ENCODE measurements at places on chromosomes 2 and 18.
A peak's percentile ranks its signal among the peaks of the same experiment; 100 is the strongest.

DNA sequence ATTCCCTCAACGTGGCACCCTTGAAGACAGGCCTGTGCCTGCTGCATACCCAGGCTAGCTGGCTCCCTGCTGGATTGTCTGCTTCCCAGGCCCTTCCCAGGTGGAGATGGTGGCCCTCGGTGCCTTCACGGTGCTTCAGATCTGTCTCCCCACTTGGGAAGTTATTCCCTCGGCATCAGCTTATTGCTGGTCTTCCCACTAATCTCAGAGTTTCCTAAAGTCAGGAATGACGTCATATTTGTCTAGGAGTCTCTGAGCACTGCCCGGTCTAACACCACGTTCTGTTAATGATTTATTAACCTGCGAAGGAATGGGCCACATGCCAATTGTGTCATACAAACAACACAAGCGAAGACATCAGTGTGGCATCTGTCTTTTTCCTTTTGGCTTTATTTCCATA is 269.8 kb upstream of the ID2 start:
- no peak for DNase-seq

DNA sequence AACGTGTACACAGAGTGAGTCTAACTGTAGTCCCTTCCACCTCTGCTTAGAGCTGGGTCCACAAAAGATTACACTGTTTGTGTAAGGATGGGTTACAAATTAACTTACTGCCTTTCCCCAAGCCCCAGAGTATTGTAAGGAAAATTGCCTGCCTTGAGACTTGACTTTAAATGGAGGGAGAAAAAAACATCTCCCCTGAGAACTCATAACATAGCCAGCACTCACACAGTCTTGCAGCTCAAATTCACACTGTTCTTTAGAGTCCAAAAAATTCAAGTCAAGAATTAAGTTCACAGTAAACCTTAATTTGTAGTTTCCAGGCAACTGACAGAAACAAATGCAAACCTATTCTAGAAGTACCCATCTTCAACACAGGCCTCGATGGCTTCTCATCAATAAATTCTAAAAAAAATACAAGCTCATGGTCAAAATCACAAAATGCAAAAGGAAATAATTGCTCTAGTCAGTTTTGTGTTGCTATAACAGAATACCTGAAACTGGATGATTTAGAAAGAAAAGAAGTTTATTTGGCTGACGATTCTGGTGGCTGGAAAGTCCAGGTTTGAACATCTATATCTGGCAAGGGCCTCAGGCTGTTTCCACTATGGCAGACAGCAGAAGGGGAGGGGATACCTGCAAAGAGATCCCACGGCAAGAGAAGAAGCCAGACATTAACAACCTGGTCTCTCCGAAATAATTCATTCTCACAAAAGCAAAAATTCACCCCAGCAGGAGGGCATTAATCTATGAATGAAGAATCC is 34.6 kb upstream of the TMEM17 start:
- no peak for DNase-seq

DNA sequence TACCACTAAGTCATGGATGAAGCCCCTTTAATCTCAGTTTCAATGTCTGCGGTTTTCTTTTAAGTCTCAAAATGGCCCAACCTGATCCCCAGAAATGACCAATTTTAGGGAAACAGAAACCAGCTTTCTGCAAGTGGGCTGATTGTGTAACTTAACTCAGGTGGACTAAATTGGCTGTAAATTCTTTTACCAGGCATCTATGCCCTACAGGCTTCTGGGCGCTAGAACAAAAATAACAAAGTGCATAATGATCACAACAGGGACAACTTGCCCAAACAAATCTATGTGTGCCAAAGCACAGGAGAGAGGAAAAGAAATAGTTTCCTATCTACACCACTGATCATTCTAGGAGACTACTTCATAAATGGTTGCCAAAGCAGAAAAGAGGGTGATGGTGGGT is 112.3 kb upstream of the SETBP1 start:
- no peak for DNase-seq

DNA sequence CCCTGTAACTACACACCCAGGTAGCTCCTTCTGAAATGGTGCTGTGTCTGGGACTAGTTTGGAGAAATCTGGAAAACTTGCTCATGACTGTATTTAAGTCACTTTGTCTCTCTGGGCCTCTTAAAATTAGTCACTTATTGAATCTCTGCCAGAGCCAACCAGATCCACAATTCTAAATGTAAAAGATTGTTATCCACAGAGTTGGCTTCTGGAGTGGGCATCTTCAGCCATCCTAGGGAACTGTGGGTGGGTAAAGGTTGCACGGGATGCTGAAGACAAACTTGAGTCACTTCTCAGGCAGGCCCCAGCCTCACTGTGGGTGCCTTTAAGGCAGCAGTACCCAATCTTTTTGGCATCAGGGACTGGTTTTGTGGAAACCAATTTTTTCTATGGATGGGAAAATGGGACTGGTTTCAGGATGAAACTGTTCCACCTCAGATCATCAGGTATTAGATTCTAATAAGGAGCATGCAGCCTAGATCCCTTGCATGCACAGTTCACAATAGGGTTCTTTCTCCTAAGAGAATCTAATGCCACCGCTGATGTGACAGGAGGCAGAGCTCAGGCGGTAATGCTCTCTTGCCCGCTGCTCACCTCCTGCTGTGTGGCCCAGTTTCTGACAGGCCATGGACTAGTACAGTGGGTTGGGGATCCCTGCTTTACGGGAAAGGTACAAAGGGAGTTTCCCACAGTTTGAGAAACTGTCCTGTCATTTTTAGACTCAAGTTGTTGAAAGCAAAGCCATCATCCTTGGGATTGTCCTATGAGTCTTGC is 98.3 kb upstream of the SPRED2 start:
- DNase-seq = no peak

DNA sequence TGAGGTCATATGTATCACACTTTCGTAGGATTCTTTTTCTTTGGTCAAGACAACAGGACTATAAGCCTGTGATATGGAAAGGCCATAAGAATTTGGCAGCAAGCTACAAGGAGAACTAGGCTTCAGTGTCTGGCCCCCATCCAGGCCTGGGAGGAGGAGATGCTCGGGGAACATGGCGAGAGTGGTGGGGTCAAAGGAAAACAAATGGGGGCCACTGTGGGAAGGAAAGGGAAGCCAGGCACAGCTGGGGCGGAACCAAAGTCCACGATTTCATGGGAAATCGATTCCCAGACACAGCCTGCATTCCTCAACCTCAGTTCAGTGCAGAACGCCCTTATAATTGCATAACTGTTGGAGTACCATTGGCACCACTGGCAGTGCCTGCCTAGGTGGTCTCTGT is 58.2 kb downstream of the MBP start:
- DNase-seq = no peak

DNA sequence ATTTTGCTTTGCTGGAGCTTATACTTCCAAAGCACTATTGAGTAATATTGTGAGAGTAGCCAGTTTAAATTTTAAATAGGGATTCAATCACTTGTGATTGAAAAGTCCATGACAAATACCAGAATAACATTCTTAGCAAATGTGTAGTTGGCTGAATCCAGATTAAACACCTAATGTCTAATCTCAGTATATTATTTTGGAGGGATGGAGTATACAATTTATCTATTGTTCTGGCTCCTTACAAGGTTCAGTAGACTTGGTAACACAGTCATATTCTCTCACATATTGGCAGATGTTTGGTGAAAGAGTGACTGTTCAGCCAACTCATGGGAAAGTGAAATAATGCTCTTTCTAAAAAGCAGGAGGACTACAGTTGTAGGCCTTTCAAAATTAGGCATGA is 2.2 kb downstream of the UGT1A9 start:
- no peak for DNase-seq

DNA sequence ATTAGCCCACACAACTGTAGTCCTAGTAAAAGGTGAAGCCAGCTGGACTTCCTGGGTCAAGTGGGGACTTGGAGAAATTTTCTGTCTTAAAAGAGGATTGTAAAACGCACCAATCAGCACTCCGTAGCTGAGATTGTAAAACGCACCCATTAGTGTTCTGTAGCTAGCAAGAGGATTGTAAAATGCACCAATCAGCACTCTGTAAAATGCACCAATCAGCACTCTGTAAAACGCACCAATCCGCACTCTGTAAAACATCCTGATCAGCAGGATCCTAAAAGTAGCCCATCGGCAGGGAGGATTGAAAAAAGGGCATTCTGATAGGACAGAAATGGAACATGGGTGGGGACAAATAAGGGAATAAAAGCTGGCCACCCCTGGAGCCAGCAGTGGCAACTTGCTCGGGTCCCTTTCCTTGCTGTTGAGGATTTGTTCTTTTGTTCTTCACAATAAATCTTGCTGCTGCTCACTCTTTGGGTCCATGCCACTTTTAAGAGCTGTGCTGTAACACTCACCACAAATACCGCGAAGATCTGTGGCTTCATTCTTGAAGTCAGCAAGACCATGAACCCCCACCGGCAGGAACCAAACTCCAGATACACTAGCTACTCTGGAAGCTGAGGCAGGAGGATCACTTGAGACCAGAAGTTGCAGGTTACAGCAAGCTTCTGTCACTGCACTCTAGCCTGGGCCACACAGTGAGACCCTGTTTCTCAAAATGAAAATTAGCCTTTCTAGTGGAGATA is 102.6 kb downstream of the HS6ST1 start:
- DNase-seq = no peak

GRCh38 chr2:109459485-109459884 is 154.3 kb downstream of the SEPTIN10 start:
- DNase-seq = no peak

DNA sequence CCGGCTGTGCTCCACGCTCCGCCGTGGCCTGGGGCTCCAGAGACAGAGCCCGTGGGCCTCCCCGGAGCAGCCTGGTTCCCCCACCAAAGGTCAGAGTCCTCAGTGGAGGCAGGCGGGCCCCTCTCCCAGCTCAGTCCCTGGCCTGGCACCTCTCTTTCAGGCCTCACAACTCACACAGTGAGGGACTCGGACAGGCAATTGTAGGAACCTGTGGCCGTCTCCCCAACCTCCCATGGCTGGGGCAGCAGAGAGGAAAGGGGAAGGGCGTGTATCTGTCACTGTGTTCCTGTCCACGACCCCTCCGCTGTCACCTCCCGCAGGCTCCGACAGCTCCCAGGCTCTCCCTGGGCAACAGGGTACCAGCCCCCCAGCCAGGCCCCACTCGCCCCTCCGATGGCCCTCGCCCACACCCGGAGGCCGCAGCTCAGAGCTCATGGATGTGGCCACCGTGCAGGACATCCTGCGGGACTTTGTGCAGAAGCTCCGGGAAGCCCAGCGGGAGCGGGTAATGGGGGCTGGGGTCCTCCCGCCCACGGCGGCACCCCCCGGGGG is 32.4 kb upstream of the SNED1 start:
- DNase-seq = no peak

DNA sequence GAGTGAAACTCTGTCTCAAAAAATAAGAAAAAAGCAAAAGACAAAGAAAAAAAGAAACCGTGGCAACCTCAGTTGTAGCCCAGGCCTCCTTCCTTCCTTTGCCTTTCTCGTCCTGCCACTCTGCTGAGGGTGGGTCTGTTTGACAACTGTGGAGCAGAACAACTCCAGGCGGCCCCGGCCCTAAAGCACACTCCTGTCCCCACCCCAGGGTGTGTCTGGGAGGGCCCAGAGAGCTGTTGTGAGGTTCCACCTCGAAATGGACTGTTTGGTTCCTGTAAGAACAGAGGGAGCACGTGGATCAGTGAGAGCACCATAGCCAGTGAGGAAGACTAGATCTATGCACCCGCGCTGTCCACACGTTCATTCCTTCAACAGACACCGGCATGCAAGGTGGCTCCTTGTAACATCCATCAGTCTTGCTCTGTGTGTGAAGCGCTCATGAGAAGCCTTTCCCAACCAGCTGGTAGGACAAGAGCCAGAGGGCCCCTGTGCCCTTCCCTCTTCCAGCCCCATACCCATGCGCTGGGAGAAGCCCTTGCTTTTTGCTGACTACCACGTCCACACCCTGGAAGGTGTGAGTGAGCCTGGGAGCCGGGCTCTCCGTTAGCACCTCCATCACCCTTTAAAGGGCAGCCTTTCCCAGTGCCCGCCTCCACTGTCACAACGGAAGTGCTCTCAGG is 61.6 kb downstream of the SOWAHC start:
- DNase-seq = no peak

- no peak for DNase-seq
Observed at GRCh38 chr2:130981667-130982066, 111.6 kb downstream of the FAM168B start.

- DNase-seq = no peak
Observed at GRCh38 chr2:5777131-5777535, 84.9 kb downstream of the SOX11 start.

DNA sequence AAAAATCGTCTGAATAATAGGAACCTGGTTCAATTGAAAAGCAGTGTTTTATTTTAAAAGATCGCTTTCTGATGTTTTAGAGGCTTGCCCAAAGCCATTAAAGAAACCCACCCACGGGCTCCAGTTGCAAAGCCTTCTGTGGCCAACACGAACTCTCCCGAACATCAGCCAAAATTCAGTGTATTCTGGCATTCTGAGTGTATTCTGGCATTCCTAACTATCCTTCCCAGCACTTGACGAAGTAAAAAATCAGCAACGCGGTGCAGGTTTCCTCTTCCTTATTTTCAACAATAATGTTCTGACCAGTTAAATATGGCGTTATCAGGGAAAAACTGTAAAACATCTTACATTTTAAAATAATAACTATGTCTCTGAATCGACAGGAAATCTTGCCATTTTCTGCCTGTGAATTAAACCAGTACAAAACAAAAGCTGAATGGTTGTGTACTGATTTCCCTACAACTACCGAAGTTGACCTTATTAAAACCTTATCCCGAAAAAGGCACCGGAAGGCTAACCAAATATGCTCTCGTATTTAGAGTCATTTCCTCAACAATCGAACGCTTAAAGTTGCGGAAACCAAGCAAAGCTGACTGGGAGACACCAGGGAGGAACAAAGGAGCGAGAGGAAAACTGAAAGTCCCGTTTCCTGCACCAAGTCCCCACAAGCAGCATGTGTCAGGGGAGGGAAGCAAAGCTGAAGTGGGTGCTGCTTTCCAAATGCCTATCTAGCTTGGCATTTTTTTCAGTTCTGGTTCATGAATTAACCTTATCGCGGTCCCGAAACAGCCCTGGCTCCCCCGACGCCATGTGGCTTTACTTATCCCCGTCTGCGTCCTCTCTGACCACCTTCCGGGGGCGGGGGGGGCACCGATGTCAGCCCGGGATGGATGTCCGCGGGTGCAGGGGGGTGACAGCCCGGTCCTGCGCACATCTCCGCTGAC is 44.3 kb downstream of the ZNF516 start:
- peak; percentile 73 for DNase-seq

DNA sequence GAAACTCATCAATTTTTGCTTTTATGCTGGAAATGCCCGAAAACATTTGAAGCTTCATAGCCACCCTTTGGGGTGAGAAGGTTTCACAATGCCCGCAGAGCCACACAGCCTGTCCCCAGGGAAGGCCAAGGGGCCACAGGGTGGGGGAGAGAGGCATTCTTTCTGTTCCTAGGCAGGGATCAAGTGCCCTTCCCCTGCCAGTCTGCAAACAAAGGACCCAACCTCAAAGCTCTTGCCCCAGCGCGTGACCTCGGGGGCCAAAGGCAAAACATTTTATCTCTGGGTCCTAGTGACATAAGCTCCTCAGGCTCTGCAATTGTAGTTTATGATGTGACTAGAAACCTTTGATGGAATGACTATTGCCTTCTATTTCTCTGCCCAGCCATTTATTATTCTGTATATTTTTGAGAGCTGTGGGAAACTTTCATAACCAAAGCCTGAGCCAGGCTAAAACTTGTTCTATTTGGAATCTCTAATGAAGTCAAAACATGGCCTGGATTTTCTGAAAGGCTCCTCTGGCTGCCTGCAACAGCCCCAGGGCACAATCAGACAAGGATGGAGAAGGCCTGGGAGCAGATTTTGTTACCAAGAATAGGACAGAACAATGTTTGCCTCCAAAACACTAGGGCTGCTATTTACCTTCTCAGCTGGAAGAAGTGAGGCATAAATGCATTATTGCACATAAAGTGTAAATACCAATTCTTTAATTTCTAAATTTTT is 137.2 kb upstream of the KCTD1 start:
- no peak for DNase-seq

Data from erythroblast (primary cell).